GM18507 (cell line): ENCODE measurements at places on chromosomes 16 and 17.

- no peak for DNase-seq
These were observed 470.5 kb upstream of the SALL1 start for GRCh38 chr16:51621610-51622009.

DNA sequence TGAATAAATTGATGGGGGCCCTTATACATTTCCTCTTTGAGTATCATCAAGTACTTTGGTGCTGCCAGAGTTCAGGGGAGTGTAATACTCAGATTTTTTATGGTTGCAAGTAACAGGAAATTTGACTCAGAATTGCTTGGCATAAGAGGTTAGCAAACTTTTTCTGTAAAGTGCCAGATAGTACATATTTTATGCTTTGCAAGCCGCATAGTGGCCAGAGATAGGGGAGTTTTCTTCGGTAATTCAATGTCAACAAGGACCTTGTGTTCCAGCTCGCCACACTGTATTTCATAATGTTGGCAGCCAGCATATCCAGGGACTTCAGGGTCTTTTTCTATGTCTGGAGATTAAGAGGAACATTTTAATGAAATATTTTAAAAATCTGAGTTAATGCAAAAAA, 51.0 kb upstream of the MARCHF10 start:
- DNase-seq: no peak

- no peak for DNase-seq
These were observed 20.3 kb downstream of the CHMP6 start for GRCh38 chr17:81011951-81012350.

DNA sequence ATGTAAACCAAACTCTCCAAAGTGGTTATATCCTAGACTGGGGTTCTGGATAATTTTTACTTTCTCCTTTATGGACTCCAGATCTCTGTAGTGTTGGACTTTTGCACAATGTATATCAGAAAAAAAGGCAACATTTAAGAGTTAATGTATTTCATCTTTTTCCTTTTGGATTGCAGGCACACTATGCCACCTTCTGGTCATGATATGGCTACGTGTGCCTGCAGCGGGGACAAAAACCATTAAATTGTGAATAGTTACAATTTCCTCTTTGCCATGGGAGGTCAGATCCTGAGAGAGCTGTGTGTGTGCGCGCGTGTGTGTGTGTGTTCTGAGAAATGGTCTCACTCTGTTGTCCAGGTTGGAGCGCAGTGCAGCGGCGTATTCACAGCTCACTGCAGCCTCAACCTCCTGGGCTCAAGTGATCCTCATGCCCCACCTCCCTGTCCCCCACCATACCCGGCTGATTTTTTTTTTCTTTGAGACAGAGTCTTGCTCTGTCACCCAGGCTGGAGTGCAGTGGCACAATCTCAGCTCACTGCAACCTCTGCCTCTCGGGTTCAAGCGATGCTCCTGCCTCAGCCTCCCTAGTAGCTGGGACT, 4.3 kb upstream of the SGF29 start:
- DNase-seq: no peak

- DNase-seq: no peak
These were observed 62.9 kb downstream of the ADCY9 start for GRCh38 chr16:4053301-4053845.

- DNase-seq: no peak
These were observed 8.2 kb upstream of the CBX8 start for GRCh38 chr17:79804856-79805696.

- DNase-seq: peak; percentile 93
These were observed 9.2 kb downstream of the RARA start for GRCh38 chr17:40317880-40318829.

DNA sequence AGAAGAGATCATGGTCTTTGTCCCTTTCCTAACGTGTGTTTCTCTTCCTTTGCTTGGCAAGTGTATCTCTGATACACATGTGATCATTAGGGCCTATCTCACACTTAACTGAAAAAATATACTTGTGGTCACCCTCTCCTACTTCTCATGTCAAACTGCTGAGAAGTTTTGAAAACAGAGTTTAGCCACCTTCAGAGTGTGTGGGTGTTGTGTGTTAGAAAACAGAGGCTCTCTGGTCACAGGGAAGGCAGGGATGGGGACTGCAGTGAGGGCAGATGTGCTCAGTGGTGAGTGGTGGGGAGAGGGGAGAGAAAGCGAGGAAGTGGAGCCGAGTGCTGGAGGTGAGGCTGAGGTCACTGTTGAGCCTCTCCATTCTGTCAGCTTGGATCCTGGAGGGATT, 29.4 kb downstream of the GRB7 start:
- no peak for DNase-seq

GRCh38 chr17:59491353-59492090, 73.9 kb upstream of the DHX40 start:
- no peak for DNase-seq

DNA sequence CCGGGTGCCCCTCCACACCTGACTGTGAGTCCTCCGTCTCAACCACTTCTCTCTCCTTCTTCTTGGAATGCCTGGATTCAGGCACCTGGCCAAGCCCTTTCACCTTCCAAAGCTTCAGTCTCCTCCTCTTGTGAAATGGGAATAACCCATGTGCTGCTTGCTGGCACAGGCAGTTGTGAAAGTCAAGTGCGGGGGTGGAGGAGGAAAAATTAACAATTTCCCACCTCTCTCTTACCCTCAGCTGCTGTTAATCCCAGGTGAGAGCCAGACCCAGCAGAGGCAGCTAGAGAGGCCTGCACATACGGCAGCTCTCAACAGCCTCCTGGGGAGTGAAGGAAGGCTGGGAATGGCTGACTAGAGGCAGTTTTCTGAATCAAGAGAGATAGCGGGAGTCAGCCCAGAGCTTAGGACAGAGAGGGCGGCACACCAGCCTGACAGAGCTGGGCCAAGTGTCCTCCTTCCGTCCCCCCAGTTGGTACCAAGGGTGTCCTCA, 77.9 kb upstream of the LGALS9 start:
- DNase-seq: no peak

DNA sequence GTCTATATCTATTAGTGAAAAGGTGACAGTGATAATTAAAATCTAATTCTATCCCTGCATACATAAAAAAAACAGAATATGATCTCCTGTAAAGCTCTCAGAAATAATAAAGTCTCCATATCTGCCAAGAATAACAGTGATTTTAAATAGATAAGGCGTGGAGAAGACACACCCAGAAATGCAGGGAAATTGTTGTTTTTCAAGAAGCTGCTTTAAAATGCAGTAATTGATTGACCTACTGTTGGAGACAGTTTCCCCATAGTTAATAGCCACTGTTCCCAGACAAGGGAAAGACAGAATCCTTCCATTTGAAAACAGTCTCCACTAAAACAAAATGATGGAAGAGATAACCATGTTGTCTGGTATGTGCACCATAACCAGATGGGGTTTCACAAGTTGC, 571.5 kb upstream of the CDH5 start:
- no peak for DNase-seq

DNA sequence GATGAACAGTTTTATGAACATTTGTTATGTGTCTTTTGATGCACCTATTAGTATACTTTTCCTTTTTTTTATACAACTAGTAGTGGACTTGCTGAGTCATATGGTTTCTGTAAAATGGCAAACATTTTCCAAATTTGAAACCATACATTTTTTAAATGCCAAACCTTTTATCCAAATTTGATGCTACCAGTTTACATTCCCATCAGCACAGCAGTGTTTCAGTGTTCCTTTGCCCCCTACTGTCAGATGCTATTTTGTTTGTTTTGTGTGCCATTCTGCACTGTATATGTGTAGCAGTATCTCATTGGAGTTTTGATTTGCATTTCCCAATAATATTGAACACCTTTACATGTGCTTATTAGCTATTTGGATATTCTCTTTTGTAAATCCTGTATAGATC, 219.4 kb downstream of the TANC2 start:
- DNase-seq: no peak

DNA sequence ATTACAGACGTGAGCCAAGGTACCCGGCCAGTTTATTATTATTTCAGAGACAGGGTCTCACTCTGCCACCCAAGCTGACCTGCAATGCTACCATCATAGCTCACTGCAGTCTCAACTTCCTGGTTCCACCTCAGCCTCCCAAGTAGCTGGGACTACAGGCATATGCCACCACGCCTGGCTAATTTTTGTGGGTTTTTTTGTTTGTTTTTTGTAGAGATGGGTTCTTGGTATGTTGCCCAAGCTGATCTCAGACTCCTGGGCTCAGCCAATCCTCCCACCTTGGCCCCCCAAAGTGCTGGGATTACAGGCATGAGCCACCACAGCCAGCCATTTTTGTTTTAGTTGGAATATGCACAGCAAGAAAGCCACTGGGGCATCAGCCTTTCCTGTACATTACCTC, 115.7 kb downstream of the MRM1 start:
- no peak for DNase-seq

DNA sequence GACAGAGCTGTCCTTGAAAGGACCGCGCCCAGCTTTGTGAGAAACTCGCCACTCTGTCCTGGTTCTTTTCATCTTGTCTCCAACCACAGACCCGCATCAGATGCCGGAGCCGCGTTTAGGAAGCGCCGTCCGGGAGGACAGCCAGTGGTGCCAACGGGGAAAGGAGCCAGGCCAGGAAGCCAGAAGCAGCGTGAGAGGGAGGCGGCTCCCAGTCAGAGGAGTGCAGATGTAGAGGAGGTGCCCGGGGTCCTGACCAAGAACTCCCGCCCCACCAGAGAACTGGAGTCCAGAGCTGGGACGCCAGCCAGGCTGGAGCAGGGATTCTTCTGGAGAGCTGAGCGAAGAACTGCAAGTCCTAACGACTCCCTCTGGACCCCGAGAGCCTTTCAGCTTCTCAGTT, 49.3 kb upstream of the TNRC6C start:
- no peak for DNase-seq

DNA sequence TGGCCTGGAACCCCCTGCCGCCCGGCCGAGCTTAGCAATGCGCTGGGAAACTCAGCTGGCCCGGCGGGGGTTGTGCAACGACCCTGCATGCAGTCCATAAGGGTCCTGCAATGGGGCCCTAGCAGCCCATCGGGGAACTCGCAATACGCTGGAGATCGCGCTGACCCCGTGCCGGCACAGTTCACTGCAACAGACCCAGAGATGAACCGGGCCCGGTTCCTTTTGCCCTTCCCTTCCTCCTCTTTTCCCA, 375 bp downstream of the SLC25A11 start:
- DNase-seq: no peak

- DNase-seq: no peak
These were observed 66.1 kb downstream of the PLD6 start for GRCh38 chr17:17139972-17140589.

GRCh38 chr17:33292201-33292980, 704 bp downstream of the ASIC2 start:
- DNase-seq: no peak

DNA sequence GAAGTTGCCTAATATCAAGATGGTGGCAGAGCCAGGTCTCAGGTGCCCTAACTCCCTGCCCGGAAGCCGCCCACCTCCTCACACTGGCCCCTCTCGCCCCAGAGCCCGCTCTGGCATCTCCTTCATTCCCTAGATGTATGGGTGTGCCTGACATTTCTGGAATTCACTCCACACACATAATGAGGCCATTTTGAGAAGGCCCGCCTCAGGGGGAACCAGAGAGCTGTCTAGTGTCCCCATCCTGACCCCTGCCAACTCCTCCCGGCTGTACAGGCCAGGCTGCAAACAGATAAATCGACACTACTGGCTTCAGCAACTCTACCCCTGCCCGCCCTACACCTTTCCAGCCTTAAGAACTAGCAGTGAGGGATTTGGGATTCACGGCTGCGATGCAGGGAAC, 7.7 kb downstream of the WNT3 start:
- no peak for DNase-seq

DNA sequence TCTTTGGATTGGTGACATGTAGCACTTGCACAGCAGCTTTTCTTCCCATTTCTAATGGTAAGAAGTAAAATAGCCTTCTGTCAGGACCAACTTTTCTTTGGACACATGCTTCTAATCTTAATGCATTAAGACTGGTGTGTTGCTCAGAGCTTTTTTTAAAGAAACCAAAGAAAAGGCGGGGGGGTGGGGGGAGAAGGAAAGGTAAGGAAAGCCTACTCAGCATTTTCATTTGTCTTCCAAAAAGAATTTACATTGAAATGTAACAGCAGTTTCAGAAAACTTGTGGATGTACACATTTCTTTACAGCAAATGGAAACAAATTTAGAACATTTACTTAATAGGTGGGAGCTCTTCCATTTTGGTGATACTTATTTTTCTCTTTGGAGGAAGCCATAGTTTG, 49.6 kb downstream of the NLK start:
- DNase-seq: no peak

DNA sequence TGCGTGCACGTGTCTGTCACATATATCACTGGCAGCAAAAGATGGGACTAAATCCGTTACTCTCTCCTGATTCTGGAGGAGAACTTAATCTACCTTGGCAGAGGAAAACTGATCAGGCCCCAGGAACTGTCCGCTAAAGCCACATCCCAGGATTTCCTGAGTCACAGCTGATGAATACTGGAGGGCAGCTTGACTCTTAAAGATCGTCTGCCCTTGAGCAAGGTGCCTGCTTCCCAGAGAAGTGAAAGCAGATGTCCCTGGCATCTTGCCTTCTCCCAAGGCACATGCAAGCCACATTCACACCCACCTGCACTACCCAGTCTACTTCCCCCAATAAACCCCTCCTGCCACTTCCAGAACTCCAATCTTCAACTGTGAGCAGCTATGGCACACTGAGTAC, 99.8 kb downstream of the CPPED1 start:
- DNase-seq: no peak

- DNase-seq: no peak
These were observed 20.7 kb downstream of the ADAP2 start for GRCh38 chr17:30942308-30943079.

DNA sequence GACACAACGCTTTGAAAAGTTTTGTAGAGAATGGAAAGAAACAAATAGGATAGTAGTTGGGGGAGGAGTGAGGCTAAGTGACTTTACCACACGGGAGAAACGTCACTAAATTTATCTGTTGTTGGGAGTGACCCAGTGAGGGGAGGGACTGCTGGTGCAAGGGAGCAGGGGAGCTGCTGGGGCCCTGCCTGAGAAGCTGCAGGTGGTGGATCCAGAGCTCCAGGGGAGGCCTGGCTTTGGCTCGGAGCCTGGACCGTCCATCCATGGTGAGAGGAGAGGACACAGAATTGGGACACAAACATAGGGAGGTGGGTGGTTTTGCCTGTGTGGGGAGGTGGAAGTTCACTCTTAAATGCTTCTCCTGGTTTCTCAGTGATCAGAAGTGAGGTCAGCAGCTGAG, 107.6 kb downstream of the GOSR1 start:
- DNase-seq: no peak
